ENCODE measurements at places on chromosomes 16 and 17. TPM values are rescaled to one million over a fixed set of nuclear protein-coding genes. Genes with fewer than 3 reads are reported as not detected.

SECTM1 gene
- 2.4 TPM for total RNA-seq

ADAD2 gene
- not detected for total RNA-seq

ABCA9 gene
- total RNA-seq: not detected

KRT20 gene
- 0.13 TPM for total RNA-seq

TNFSF12 gene
- total RNA-seq: 0.93 TPM

BAIAP3 gene
- 3.2 TPM for total RNA-seq

TNP2 gene
- total RNA-seq: not detected

BCL6B gene
- total RNA-seq: not detected

RCVRN gene
- total RNA-seq: not detected

SLC16A6 gene
- total RNA-seq: 0.67 TPM

VASN gene
- 18.2 TPM for total RNA-seq

CACNG1 gene
- total RNA-seq: not detected

SLC7A5 gene
- total RNA-seq: 155 TPM

HOXB8 gene
- total RNA-seq: not detected

TBKBP1 gene
- total RNA-seq: 2.6 TPM

CLEC18B gene
- total RNA-seq: 0.31 TPM

HSPB9 gene
- 0.24 TPM for total RNA-seq

VPS4A gene
- total RNA-seq: 21.0 TPM

OGFOD3 gene
- 42.1 TPM for total RNA-seq

KRTAP1-1 gene
- not detected for total RNA-seq

WSCD1 gene
- 2.2 TPM for total RNA-seq

TBC1D3B gene
- total RNA-seq: 1.8 TPM

NOXO1 gene
- total RNA-seq: 1.4 TPM

DNAAF1 gene
- not detected for total RNA-seq

TMEM100 gene
- total RNA-seq: not detected

HAP1 gene
- 0.08 TPM for total RNA-seq

C17orf78 gene
- total RNA-seq: not detected

KIF18B gene
- total RNA-seq: 14.5 TPM

RAMP2 gene
- total RNA-seq: 0.74 TPM

SLC6A4 gene
- 7.6 TPM for total RNA-seq

PNMT gene
- not detected for total RNA-seq

KRT24 gene
- total RNA-seq: not detected

ZG16 gene
- total RNA-seq: 0.07 TPM

USB1 gene
- total RNA-seq: 33.5 TPM

MRPL45 gene
- total RNA-seq: 89.5 TPM

ZNF629 gene
- total RNA-seq: 14.3 TPM

TBC1D3I gene
- total RNA-seq: 0.15 TPM

TPSB2 gene
- not detected for total RNA-seq

OTOA gene
- total RNA-seq: 0.11 TPM

HS3ST3A1 gene
- 2.9 TPM for total RNA-seq

TBC1D28 gene
- not detected for total RNA-seq

GINS2 gene
- total RNA-seq: 48.3 TPM

KRT16 gene
- total RNA-seq: not detected

SPNS2 gene
- total RNA-seq: not detected

NDRG4 gene
- total RNA-seq: 1.6 TPM

C1QTNF8 gene
- total RNA-seq: not detected

GRAPL gene
- not detected for total RNA-seq
